GM19239 (cell line): ENCODE measurements at places on chromosomes 2 and 18.
A peak's percentile ranks its signal among the peaks of the same experiment; 100 is the strongest.

DNA sequence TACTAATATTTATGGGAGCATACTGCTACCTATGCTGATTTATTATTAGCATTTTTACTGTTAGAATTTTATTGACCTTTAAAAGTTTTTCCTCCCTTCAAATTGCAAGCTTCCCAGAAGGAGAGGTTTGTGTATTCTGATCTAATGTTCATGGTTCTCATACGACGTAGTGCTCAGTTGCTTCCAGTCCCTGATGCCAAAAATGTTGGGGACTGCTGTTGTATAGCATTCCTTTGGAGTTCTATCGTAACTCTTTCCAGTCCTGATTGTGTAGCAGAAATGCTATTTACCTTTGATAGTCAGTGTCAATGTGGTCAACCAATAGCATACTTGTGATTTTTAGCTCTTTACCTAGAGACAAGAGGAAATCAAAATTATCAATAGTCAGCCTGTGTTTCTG lies 69.5 kb upstream of the ZSWIM2 start:
- no peak for DNase-seq

DNA sequence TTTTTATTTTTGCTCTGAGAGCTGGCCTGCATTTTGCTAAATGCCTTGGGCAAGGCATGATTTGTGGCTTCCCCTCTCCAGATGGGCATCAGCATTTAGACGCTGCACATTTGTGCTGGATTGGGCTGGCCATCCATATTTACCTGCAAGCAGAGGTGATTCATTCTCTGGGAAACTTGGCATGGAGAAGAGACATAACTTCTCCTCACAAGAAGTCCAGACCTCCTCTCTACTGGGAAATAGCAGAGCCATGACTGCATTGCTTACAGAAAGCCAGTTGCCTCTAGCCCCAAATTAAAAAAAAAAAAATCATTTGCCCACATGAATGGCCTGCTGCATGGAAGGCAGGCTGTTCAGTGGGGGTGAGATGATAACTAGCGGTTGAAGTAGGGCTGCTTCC lies 120.1 kb downstream of the ACTR3 start:
- DNase-seq, result no peak

DNA sequence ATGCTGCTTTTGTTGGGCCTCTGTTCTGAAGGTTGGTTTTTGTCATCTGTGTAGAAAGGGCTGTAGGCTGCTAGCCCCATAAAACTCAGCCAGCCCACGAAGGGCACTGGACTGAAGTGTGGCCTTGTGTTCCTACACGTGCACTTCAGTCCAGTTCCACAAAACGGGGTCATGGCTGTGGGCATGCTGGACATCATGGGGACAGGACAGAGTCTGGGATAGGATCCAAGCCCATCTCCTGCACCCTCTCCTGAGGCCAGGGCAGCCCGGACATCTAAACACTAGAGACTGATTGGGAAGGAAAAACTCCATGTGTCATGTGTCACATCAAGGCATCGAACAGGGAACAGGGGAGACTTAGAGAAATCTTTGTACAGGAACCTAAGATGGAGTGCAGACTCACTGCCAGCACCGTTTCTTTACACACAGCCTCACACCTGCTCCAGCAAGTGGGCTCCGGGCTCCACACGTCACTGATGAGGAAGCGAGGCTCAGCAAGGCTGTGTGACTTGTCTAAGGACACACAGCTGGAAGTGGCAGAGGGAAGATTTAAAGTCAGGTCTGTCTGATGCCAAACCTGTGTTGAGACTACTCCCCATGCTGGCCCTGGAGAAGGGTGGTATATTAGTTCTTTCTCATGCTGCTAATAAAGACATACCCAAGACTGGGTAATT lies 74.8 kb upstream of the BCL2L11 start:
- no peak for DNase-seq

DNA sequence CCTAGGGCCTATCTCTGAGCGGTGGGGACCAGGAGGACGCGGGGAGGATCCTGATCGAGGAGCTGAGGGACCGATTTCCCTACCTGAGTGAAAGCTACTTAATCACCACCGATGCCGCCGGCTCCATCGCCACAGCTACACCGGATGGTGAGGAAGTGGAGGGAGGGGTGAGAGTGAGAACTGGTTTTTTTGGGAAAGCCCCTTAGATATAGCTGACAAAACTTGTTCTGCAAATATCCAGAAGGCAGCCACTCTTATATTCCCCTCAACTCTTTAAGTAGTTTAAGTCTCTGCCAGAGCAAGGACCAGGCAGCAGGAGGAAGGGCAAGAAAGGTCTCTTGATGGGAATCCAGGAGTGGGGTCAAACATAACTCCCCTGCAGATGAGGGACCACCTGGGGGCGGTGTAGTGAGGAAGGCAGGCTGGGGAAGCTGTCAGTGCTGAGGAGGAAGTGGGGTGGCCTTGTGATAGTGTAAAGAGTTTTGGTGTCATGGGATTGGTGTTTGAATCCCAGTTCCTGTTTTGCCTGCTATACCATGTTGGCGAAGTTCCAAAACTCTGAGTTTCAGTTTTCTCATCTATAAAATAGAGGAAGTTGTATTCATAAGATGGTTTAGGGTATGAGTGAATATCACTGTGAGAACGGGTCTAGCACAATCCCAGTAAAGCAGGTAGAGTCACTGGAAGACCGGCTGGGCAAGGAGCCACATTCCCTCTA lies 3.4 kb downstream of the NAGK start:
- DNase-seq, result no peak

DNA sequence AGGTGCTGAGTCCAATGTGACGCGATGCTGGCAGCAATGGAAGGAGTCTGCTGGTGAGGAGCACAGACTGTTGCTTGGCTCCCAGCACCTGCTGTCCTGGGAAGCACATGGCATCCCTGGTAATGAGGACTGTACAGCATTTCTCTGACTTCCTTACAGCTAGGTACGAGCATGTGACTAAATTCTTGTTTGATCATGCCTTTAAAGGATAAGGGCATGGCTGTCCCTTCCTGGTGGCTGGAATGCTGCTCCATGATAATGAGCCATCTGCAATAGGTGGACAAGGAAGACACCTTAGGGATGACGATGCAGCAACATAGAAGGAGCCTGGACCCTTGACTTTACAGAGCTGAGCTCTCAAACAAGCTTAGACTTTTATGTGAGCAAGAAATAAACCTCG lies 278.0 kb upstream of the SPRED2 start:
- DNase-seq, result no peak

DNA sequence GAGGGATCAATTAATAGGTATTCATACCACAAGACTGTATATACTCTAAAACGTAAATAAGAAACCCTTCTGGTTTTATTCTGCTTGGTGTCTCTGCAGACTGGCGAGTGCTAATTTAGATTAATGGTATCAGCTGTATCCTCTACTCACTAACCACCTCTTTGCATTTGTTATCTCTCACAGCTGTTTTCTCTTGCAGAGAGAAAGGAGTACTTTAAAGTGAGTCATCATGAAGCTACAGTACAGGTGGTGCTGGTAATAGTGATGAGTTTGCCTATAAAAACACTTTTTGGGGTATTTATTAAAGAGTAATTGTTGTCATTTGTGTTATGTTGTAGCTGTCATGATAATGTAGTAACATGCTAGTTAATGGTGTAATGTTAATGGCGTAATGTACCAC lies 147.7 kb downstream of the NETO1 start:
- no peak for DNase-seq

GRCh38 chr2:1610096-1610485 lies 134.2 kb downstream of the PXDN start:
- DNase-seq, result no peak

GRCh38 chr2:96485751-96486651 lies 19.2 kb downstream of the NEURL3 start:
- DNase-seq, result peak; percentile 63

GRCh38 chr2:211113334-211114175 lies 557.2 kb downstream of the CPS1 start:
- DNase-seq, result no peak

DNA sequence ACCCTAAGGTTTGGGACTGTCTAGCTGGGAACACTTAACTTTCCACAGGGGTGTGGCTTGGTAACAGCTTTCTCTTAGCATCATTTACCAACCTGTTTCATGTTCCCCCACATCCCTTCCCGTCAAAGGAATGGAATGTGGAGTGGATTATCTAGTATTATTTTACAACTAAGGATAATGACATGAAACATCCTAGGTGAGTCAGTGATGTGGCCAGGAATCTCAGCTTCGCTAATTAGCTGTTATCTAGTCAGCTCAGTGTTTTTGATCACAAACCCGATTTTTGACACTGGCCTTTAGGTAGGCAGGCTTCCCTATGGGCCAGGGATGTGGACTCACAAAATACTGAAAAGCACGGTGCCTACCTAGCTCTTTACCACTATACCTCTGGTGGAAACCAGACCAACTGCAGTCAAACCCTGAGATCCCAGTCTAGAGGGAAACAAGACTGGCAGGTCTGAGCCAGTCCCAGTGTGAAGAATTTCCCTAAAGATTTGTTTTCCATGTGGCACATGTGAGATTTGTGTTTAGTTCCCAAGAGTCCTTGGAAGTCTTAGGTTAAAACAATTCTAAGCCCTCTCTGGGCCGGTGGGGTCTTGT lies 2.8 kb upstream of the NRP2 start:
- no peak for DNase-seq

GRCh38 chr2:129502781-129503180 lies 476.7 kb upstream of the RAB6C start:
- DNase-seq, result no peak

GRCh38 chr2:152657043-152657442 lies 60.2 kb downstream of the PRPF40A start:
- no peak for DNase-seq

- DNase-seq, result no peak
These were observed 179.0 kb downstream of the TRABD2A start for GRCh38 chr2:84701880-84702279.

GRCh38 chr2:65580824-65581223 lies 148.4 kb upstream of the SPRED2 start:
- DNase-seq, result no peak

DNA sequence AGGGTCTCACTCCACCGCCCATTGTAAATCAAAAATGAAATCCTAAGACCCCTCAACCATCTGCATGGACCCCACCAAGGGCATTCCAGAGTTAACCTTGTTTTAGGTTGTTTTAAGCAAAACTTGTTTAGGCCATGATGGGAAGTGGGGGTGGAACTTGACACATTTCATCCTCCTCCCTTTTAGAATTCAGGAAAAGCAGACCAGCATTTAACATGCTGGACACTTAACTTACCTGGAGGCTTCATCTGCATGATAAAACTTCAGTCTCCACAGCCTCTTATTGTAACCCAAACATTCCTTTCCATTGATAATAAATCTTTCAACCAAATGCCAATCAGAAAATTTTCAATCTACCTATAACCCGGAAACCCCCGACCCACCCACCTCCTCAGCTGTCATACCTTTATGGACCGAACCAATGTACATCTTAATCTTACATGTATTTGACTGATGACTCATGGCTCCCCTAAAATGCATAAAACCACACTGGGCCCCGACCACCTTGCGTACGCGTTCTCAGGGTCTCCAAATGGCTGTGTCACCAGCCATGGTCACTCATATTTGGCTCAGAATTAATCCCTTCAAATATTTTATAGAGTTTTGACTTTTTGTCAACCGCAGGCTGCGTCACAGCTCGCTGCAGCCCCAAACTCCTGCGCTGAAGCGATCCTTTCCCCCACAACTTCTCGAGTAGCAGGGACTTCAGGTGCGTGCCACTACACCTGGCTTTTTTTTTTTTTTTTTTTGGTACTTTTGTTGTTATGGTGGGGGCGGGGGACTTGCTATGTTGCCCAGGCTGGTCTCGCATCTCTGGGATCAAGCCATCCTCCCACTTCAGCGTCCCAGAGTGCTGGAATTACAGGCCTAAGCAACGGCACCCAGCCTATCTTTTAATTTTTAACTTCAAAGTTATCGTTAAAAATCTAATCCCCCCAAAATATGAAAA lies 917 bp downstream of the MPPE1 start:
- no peak for DNase-seq

GRCh38 chr18:12421732-12422131 lies 14.0 kb downstream of the PRELID3A start:
- DNase-seq, result no peak

DNA sequence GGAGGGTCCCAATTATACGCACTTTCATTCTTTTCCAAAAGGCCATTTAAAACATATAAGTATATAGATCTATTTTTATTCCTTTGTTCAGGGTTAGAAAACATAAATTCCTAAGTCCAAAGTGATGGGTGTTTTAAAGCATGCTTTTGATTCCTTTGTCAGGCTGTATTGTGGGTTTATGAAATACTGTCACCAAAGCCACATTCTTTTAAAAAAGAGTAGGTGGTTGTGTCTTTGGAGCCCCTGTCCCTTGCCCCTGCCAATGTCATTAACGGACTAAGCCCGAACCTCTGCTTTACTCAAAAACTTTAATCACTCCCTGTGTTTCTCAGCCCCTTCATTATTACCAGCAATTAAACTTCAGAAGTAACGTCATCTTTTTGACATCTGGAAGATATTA lies 104.9 kb upstream of the APCDD1 start:
- DNase-seq, result no peak

DNA sequence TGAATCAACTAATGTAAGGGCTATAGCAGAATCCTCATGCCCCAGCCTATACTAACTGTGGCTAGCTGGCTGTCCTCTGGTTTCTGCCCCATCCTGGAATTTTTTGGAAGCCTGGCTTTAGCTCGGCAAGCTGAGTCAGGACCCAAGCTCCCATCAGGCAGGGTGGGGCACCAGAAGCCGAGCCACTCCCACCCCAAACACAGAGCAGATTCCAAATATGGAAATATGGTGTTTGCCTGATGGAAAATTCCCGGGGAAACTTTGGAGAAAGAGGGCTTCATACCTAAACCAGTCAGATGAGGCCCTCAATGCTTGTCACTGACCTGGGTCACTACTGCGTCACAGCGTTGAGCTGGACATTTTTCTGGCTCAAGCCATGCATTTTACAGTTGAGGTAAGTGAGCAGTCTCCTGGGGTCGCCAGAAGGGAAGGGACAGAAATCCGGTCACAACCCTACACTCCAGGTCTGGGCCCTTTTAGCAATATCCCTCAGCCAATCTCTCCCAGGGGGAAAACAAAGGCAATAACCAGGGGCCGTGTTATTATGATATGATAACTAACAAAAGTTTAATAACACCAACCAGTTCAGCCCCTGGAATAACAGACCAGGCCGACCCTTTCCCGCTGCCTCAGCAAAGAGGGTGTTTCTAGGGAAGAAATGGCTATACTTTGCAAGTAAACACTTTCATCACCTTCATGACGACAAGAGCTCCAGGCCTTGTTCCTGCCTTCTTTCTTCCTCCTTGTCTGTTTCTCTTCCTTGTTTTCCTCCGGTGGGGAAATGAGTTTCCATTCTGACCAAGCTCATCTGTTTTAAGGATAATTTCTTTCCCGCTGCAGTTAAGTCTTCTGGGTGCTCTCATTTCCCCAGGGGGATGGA lies 37.7 kb downstream of the PSD4 start:
- DNase-seq, result no peak

DNA sequence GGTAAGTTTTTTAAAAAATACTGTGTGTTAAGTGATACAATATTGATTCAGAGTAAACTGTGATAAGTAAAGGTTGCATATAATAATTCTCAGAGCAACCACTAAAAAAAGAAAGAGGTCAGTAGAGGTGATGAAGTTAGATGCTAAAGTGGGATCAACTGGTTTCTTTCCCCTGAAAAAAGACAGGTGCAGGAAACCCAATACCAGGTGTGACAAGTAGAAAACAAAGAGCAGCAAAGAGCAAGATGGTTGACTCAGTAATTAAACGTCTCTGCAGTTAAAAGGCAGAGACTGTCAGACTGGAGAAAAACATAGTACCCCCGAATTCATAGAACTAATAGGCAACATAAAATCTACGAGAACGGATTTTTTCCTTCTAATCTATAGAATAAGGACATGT lies 128.3 kb downstream of the ATP9B start:
- DNase-seq, result no peak

GRCh38 chr2:156826341-156826933 lies 390.3 kb downstream of the GPD2 start:
- no peak for DNase-seq

- DNase-seq, result no peak
These were observed 182.8 kb upstream of the RAB12 start for GRCh38 chr18:8426401-8426800.
